ENCODE measurements at places on chromosomes 2 and 18. TPM values are rescaled to one million over a fixed set of nuclear protein-coding genes. Genes with fewer than 3 reads are reported as not detected.
A peak's percentile ranks its signal among the peaks of the same experiment; 100 is the strongest.

GRCh38 chr18:75142677-75143076 is 66.3 kb downstream of the PTGR3 start:
- no peak for DNase-seq

- DNase-seq, result peak; percentile 60
Observed at GRCh38 chr2:120289221-120289906, 36.7 kb downstream of the RALB start.

- no peak for DNase-seq
Observed at GRCh38 chr2:20430035-20430434, 16.8 kb upstream of the RHOB start.

GRCh38 chr2:61042807-61043206 is 22.9 kb upstream of the SANBR start:
- no peak for DNase-seq

DNA sequence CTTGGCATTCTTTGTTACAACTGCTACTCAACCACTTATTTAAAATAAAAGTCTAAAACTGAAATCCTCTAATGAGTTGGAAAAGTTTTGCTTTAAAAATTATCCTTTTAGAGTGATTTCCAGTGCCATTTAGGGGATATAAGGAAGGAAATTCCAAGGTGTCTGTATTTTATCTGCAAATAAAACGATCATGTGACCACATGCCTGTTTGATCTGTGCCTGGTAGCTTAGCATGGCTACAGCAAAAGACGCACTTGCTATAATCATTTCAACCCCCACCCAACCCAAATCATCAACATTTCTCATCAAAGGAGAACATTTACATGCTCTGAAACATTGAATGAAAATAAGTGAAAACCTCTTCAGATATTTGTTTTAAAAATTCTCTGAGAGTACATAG is 615.1 kb downstream of the IRS1 start:
- DNase-seq, result no peak

DNA sequence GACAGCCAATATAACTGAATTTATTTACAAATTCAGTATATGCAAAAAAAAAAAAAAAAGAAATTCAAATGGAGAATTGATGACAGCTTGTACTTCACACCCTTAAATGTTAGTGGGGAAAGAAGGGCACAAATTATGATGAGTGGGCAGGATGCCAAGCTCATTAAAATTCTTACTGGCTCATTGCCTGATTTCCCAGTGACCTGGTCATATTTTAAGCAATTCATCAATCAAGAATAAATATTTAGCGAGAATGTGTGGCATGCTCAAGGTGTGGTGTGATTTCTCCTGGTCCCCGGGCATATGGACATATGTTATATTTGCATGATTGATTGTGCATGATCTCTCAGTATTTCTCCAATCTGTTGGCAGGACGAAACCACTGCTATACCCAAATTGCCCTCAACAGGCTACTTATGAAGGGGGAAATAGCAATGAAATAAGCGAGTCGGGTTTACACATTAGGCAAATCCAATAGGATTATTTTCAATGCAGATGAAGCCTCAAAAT is 883.0 kb downstream of the LRRTM4 start:
- no peak for DNase-seq

DNA sequence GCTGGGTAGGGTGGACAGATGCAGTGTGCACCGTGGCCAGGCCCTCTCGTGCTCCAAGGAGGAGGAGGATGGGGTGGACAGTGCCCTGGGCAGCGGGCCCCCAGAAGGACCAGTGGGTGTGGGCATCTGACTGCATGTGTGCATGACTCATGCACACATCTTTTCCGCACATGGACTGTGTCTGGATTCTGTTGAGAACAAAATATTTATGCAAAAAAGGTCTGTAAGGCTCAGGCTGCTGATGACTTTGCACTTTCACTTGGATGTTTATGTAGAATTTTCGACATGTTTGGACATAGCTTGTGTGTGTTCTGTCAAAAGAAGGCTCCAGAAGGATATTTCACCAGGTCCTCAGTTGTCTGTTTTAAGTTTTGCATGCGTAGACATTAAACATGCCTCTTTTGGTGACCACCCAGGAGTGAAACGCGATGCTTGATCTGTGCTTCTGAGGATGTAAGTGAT is 45.6 kb downstream of the MTCL1 start:
- DNase-seq, result peak; percentile 92

DNA sequence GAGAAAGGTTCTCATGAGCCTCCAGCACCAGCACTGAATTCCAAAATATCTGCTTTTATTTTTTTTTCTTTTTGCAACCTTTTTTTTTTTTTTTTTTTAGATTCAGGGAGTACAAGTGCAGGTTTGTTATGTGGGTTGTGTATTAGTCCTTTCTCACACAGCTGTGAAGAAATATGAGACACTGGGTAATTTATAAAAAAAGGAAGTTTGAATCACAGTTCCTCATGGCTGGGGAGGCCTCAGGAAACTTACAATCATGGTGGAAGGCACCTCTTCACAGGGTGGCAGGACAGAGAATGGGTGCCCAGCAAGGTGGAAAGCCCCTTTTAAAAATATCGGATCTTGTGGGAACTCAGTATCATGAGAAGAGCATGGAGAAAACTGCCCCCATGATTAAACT is 7.9 kb upstream of the TMX3 start:
- no peak for DNase-seq

DNA sequence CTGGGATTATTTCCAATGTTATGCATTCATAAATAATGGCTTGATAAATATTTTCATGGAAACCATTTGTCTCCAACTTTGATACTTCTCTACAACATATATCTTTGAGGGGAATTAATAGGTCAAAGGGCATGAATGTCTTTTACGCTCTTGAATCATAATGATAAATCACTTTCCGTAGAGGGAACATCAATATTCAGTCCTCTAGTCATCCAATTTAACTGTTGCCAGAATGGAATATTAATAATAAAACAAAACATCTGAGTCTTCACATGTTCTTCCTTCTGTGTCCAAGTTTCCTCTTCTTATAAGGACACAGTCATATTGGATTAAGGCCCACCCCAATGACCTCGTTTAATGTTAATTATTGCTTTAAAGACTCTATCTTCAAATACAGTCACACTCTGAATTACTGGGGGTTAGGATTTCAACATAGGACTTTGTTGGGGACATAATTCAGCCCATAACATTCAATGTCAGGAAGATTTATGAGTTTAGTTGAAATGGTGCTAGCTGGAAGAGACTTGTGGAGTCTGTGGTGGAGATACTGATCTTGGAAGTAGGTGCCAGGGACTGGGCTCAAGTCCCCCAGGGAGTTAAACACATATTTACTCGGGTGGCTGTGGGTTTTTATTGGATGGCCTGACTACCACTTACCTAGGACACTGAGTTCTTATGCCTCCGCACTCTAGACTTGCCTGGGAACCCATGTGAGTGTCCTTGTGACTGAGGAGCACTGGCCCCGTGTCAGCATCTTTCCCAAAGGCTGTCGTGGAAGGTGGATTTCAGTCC is 85.0 kb upstream of the SEC11C start:
- no peak for DNase-seq

- DNase-seq, result no peak
Observed at GRCh38 chr18:9065864-9066263, 36.6 kb upstream of the NDUFV2 start.

DNA sequence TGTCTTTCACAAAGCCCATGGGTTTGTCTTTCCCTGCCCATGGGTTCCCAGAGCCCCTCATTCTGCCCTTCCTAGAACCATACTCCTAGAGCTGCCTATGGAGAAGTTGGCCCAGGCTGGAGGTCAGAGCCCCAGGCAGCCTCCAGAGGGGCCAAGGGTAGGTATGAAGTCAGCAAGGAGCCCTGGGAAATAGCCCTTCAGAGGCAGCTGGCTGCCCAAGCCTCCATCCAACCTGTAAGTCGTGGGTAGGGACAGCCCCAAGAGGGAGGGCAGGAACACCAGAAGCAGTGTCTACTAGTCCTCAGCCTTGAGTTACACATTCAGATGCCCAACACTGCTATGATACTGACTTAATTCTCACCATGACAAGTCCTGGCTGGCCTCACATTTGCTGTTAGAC is 49.5 kb downstream of the TMEM247 start:
- no peak for DNase-seq

- no peak for DNase-seq
Observed at GRCh38 chr2:98122524-98122923, 35.6 kb downstream of the VWA3B start.

DNA sequence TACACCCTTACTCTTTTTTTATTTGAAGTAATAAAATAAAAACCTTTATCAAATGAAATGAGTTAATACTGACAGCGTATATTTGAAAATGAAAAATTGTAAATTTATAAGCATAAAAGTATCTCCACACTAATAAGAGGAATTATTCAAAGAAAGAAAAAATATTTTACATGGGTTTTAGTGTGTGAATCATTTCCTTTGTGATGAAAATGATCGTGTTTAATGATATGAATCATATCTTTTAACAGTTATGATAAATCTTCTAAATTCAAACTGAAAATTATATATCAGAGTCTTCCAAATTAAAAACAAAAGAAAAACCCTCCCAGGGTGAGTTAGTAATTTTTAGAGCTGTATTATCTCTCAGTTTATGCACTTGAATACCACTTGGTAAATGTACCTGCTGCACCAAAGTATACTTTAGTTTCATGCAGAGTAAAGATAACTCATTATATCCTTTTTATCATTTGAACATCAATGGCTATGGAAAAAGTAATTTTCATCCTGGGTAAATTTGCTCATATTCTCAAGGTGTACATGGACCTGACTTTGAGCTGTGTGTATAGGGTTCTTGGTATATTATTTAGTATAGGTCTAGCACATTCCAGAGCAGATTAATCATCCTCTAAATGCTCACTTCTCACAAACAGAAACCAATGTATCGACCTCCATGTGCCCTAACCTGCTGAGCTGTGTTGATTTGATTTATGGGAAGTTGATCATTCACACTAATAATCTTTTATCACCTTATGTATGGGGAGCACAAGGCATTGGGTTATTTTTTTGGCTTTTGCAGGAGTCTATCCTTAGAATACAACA is 98.7 kb upstream of the VWC2L start:
- DNase-seq, result peak; percentile 18

DNA sequence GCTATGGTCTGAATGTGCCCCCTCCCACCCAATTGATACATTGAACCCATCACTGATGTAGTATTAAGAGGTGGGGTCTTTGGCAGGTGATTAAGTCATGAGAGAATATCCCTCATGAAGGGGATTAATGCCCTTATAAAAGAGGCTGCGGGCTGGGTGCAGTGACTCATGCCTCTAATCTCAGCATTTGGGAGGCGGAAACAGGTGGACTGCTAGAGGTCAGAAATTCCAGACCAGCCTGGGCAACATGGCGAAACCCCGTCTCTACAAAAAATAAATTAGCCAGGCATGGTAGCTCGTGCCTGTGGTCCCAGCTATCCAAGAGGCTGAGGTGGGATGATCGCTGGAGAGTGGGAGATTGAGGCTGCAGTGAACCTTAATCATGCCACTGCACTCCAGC is 14.3 kb downstream of the POLR2D start:
- no peak for DNase-seq

GRCh38 chr2:181774685-181775084 is 94.4 kb upstream of the NEUROD1 start:
- DNase-seq, result peak; percentile 55

- DNase-seq, result no peak
Observed at GRCh38 chr2:110832740-110833139, 100.4 kb downstream of the ACOXL start.

Gene CRYGC
- not detected for total RNA-seq

Gene ATAD2B
- total RNA-seq, result 10.9 TPM

Gene NTSR2
- not detected for total RNA-seq

Gene TUBA3E
- total RNA-seq, result not detected

Gene PRKD3
- total RNA-seq, result 52.9 TPM

Gene FZD7
- total RNA-seq, result 56.4 TPM

Gene IL1RL1
- not detected for total RNA-seq

Gene ACKR3
- total RNA-seq, result 10.1 TPM
